H4 (cell line): ENCODE measurements at places on chromosomes 16 and 17.
A peak's percentile ranks its signal among the peaks of the same experiment; 100 is the strongest.

GRCh38 chr17:48747445-48748363 lies 19.2 kb upstream of the HOXB13 start:
- no peak for DNase-seq

GRCh38 chr17:74457146-74457819 lies 9.2 kb upstream of the CD300A start:
- DNase-seq = peak; percentile 70

GRCh38 chr17:68803164-68803929 lies 151.8 kb downstream of the ABCA8 start:
- DNase-seq = no peak

DNA sequence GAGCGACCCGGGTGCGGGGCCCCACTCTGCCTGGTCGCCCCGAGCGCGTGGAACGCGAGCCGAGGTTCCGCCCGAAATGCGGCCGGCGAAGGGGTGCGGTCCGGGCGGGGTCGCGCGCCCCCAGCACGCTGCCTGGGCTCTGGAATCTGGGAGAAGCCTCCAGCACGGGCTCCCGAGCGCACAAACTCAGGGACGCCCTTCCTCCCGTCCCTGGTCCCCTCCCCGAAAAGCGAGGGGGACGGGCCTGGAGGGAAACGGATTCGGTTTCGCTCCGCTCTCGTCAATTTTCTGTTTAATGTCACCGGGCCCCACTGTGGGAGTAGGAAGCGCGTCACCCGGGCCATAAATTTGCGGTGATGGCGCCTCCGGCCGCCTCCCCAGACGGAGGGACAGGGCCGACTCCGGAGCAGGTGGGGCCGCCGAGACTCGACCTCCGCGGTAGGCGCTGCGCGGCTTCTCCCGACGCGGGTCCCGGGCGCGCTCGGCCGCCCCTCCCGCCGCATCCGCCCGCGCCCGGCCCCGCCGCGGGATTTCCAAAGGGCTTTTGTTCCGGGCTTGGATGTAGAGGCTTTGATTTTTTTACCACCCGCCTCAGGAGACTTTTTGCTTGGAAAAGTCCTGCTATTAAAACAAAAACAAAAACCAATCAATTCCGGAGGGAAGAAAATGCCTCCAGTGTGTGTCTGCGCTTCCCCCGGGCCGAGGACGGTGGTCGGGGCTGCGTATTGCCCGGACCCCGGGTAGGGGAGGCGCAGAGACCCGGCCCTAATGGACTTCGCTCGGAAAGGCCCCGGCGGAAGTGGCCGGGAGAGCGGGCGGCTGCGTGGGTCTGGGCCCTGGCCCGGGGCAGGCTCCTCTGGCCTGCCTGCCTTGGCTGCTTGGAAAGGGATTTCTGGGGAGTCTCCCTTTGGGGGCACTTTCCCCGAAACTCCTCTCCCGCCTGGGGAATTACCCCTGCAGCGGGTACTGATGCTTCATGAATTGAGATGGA lies 7.9 kb upstream of the BAHCC1 start:
- peak; percentile 16 for DNase-seq

- peak; percentile 25 for DNase-seq
Observed at GRCh38 chr16:85445779-85446222, 167.3 kb upstream of the GSE1 start.
